ENCODE measurements at places on chromosomes 3 and 15.

DNA sequence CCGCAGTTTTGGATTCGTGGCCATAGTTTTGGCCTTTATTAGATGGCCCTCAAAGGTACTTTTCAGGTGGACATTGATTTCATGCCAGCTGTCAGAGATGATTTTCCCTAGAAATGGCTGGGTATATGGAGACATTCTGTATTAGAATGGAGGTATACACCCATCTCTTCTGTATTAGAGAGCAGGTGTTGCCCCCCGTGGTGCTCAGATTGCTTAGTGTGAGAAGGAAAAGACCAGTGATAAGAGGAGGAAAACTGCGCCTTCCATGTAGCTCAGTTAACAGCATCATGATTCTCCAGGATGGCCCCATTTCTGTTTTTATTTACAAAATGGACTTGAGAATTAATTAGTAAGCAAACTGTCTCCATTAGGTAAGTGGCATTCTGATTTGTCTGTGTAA lies 145.9 kb downstream of the IGF1R start:
- no peak for DNase-seq

GRCh38 chr15:89523101-89523500 lies 26.7 kb upstream of the RHCG start:
- DNase-seq: no peak

- no peak for DNase-seq
These were observed 215.9 kb upstream of the PEX5L start for GRCh38 chr3:180252683-180253082.

- no peak for DNase-seq
These were observed 73.6 kb downstream of the EEFSEC start for GRCh38 chr3:128226795-128227395.

GRCh38 chr3:25400587-25400986 lies 27.5 kb upstream of the RARB start:
- no peak for DNase-seq

GRCh38 chr3:83524901-83525300 lies 1433.9 kb upstream of the CADM2 start:
- DNase-seq: no peak

DNA sequence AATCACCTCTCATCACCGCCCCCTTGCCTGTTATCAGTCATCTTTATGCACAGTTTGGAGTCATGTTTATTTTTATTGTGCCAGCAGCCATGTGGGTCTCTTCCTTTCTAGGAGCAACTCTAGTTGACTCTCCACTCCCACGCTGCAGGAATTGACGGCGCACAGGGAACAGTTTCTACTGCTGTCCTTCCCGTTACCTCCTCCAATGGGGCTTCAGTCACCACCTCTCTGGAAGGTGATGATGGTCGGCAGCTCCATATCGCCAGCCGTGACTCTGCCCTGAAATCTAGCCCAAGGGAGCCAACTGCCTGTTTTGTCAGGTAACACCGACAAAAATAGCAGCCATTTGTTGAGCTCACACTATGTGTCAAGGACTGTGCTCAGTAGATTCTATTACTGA lies 35.6 kb upstream of the FAM107A start:
- no peak for DNase-seq
